Activated T-cell treated with anti-CD3 and anti-CD28 coated beads, Interleukin-2, amount 50 U/mL, for 48 hours (primary cell): ENCODE measurements at places on chromosomes 6 and 20.

DNA sequence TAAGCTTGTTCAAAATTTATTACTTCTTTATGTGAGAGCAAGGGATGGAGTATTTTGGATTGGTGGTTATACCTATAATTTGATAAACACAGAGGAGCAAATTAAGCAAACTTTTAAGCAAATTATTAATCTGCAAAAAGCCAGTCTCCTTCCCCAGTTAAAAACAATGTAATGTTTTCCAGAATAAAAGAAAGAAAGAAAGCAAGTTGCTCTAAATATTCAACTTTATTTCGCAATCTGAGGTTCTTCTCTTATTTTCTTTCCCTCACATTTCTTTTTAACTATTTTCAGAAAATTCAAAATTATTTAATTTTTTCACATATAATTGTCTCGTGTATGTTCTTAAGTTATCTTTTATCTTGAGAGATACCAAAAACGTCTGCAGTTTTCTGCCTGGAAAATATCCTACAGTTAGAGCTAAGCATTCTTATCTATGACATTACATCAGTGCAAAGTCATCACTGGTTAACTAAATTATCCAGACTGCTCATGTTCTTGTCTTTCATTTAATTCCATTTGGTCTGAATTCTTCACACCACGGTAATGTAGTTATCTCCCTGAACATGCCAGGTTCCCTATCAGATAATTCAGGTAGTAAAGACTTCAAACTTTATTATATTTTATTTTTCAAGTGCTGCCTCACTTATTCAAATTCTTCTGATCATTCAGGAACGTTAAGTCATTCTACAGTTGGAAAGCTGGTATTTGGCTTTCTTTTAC, 3.3 kb upstream of the CNKSR3 start:
- DNase-seq: no peak

DNA sequence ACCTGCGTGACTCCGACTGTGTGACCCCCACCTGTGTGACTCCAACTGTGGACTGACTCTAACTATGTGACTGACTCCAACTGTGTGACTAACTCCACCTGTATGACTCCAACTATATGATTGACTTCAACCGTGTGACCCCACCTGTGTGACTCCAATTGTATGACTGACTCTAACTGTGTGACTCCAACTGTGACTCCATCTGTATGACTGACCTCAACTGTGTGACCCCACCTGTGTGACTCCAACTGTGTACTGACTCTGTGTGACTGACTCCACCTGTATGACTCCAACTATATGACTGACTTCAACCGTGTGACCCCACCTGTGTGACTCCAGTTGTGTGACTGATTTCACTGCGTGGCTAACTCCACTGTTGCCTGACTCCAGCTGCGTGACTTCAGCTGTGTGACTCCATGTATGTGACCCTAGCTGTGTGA, 38.6 kb downstream of the SYNJ2 start:
- peak; percentile 40 for DNase-seq

GRCh38 chr6:88374553-88374952, 208.4 kb upstream of the CNR1 start:
- no peak for DNase-seq

DNA sequence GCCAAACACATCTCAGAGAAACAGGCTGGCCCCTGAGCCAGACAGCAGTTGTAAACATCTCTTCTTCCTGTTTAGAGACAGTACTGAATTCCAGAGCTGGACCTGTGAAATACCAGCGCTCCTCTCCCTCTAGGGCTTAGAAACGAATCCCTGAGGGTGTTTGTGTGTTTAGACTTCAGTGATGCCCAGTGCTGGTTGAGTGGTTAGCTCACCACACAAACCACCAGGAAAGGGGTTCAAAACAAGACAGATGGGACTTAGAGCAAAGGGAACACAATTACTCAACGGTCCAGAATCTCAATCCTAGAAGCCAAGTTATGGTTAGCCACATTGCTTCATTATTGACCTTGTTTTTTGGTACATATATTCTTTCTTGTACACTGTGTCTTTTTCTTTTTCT, 108.7 kb upstream of the TMEM170B start:
- no peak for DNase-seq

- DNase-seq: peak; percentile 24
Observed at GRCh38 chr6:12241493-12242175, 48.5 kb upstream of the EDN1 start.

DNA sequence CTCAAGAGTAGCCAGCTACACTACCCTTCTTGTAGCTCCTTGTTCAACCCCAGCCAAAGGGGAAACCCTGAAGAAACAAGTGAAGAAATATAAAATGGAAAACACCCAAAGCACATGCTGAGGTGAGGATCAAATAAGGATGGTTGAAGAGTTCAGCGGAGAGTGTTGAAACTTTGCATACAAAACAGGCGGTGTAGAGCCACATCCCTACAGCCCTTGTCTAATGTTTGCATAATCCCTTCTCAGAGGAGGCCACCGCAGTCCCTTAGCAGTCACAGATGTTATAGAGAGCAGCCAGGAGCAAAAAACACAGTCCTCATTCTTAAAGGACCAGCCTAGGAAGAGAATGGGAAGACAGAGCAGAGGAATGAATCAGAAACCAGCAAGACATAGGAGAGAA, 350.7 kb upstream of the SASH1 start:
- DNase-seq: no peak

GRCh38 chr6:49906526-49906925, 40.2 kb upstream of the CRISP1 start:
- no peak for DNase-seq

GRCh38 chr6:17012421-17013225, 89.2 kb upstream of the STMND1 start:
- no peak for DNase-seq

GRCh38 chr6:36986704-36987047, 680 bp upstream of the MTCH1 start:
- DNase-seq: no peak

- DNase-seq: no peak
Observed at GRCh38 chr20:57199656-57200405, 66.6 kb downstream of the BMP7 start.

GRCh38 chr6:56660381-56660730, 17.7 kb upstream of the DST start:
- DNase-seq: no peak

DNA sequence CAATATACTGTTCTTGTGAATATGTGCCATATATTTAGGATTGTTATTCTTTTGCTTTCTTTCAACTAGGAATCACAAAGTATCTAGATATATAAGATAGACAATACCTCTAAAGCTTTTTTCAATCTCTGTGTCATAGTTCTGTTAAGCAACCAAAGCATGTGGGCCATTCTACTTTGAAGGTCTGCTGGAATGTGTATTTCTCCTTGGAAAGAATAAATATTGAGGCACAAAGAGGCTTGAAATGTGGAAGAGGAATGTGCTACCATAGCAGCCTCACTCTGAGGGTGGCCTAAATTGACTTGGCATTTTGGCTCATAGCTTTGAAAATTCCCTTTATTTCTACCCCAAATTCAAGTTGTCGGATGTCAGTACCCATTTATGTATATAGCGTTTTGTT, 488.5 kb upstream of the MAN1A1 start:
- DNase-seq: no peak

DNA sequence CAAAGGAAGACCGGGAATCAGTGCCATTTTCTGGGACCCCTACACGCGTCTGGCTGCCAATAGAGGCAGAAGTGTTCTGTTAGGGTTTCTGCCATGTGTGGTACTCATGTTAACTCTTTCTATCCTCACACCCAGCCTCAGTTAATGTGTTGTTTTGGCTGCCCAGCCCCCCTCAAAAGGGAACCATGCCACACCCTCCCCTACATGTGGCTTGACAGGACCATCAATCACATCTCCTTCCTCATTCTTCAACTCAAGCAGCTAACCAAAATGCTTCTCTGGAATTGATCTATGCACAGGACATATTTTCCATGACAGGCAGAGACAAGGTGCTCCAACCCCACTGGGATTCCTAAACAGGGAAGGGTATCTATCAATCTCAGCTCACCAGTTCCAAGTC, 22.0 kb downstream of the AHCY start:
- no peak for DNase-seq
